Midbrain (tissue), 1 donor: ENCODE measurements at places on chromosomes 7 and 10.
A peak's percentile ranks its signal among the peaks of the same experiment; 100 is the strongest.

- DNase-seq: peak; percentile 19
Measured at GRCh38 chr7:51665045-51665780, 348.6 kb upstream of the COBL start.

- peak; percentile 63 for DNase-seq
Measured at GRCh38 chr10:109978481-109978880, 29.3 kb upstream of the ADD3 start.

DNA sequence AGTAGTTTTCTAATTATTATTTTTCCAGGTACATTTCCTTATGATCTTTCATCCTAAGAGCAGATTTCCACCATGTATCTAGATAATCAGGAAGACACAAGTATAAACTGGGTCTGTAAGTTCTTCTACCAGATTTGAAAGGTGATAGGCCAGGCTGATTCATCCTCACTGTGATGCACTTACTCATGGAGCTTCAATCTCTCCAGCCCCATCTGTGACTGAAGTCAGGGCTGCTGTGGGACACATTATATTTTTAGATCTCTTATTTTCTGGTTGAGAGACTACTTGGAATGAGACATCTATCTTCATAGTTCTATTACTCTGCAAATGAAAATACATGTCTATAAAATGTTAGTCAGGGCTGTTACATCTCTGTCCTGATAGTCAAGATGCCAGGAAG is 85.5 kb upstream of the SLC25A13 start:
- no peak for DNase-seq

- no peak for DNase-seq
Measured at GRCh38 chr10:65818990-65819389, 1106.8 kb upstream of the LRRTM3 start.

DNA sequence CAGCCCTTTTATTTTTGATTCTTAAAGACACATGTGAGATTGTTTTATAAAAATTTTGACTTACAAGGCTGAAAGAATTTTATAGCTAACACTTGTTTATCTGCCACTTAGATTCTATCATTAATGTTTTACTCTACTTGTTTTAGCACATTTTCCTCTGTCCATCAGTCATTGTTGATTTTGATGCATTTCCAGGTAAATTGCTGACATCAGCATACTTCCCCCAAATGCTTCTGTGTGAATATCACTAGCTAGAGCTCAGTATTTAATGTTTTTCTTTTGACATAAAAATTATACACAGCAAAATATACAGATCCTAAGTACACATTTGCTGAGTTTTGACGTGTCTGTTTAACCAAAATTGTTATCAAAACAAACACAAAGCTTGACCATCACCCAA is 43.0 kb downstream of the INPP5A start:
- no peak for DNase-seq

DNA sequence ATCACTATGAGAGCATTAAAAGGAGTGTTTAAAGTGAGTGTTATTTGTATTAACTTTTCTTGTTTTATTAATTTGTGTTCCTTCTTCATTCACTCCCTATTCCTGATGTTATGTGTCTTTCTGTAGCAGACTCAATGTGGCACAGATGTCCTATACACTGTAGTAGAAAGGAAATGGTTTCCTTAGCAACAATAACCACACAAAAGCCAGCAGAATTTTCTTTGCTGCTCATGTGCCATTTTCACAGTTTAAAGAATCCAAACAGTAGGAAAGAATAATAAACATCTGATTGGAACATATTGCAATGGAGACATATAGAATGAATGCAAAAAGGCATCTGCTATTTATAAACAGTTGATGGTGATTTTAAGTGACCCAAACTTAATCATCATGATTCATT is 763.6 kb downstream of the PHTF2 start:
- no peak for DNase-seq

- DNase-seq: no peak
Measured at GRCh38 chr10:130491693-130492050, 355.5 kb downstream of the GLRX3 start.

DNA sequence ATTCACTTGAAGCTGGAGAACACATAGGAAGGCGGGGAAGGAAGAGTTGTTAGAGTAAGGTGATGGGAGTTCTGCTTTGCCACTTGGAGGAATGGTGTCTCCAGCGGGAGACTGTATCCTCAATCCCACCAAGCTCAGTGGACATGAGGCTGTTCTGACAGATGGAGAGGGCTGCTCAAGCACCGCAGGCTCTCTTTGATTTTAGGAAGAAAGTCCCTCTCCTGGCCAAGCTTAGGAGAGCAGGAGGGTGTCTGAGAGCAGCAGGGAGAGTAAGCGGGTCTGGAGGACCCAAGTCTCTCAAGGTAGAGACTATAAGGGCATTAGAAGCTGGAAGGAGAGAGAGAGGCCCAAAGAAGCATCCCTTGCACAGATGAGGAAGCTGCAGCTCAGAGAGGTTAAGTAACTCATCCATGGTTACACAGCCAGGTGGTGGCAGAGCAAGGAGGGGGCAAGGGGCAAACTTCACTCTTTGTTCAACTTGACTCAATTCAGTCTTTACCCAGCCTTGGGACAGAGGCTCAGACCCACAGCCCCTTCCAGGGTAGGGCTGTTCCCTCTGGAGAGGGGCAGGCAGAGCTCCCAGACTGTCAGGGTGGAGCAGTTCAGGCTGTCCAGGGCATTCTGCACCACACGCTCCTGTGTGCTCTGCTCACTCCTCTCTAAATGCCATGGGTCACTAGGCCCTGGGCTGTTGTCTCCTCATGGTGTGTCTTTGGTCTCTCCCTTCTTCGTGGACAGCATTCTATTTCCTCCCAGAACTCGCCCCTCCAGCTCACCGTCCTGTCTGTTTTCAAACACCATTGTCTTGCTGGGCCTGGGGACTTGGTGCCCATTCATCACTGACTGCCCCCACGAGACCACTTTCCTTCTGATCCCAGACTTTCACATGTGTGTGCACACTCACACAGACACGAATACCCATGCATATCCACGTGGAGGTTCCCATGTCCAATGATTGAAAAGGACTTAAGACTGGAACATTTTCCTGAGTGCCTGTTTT is 8.9 kb downstream of the CHAT start:
- no peak for DNase-seq

GRCh38 chr7:7294911-7295310 is 112.6 kb downstream of the C1GALT1 start:
- DNase-seq: no peak

- DNase-seq: no peak
Measured at GRCh38 chr10:92844746-92845145, 3.6 kb upstream of the EXOC6 start.

GRCh38 chr7:15747301-15747700 is 60.8 kb upstream of the MEOX2 start:
- DNase-seq: no peak

- no peak for DNase-seq
Measured at GRCh38 chr10:112027731-112028280, 155.8 kb downstream of the GPAM start.

DNA sequence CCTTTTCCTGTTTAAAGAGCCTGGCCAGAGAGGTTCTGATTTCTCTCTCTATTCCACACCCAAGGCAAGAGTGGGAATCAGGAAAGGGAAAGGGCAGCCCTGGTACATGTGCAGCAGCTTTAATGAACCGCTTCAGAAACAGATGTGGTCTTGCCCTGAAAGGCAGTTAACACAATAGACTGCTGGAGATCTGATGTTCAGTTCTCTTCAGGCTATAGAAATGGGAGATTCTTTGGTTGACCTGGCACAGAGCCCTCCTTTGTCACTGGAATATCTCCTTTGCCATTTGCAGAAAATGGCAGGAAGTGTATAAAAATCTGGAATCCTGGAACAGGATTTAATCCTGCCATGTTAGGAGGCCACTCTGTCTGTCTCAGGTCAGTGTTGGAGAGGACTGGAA is 36.3 kb upstream of the EXOC6 start:
- no peak for DNase-seq

GRCh38 chr7:140591180-140591902 is 49.3 kb downstream of the DENND2A start:
- no peak for DNase-seq

- DNase-seq: no peak
Measured at GRCh38 chr7:70006261-70006920, 408.1 kb downstream of the AUTS2 start.

DNA sequence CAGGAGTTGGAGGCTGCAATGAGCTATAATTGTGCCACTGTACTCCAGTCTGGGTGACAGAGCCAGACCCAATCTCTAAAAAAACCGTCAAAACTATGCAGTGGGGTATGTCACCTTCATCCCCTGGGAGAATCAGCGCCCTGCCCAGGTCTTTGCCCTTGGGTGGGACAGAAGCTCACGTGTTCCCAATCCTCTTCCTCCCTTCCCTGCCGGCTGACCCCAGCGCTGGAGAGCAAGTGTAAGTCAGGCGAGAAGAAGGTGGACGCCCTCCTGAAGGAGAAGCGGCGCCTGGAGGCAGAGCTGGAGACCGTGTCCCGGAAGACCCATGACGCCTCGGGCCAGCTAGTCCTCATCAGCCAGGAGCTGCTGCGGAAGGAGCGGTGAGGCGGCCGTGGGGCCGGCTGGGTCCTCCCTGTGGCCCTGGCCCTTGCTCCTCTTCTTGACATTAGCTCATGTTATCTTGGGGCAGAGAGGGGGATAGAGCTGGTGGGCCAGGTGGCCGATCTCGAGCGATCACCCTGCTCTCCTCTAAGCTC is 64.8 kb upstream of the GTF2IRD1 start:
- DNase-seq: no peak

- DNase-seq: no peak
Measured at GRCh38 chr10:28738200-28738599, 60.9 kb downstream of the BAMBI start.

DNA sequence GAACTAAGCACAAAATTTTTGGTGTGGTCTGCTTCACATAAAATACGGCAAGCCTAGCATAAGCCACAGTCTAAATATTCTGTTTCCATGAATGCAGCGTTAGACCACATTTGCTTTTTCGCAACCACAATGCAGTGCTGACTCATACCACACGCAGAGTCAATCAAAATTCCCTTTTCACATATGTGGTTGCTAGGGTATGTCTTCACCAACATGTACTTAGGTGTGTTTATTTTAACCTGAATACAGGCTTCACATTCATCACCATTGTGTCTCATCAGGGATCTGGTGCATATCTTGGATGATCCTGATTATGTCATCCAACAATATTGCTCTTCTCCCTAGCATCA is 90.8 kb downstream of the CHN2 start:
- no peak for DNase-seq

- DNase-seq: no peak
Measured at GRCh38 chr7:41053820-41054219, 649.1 kb downstream of the INHBA start.

DNA sequence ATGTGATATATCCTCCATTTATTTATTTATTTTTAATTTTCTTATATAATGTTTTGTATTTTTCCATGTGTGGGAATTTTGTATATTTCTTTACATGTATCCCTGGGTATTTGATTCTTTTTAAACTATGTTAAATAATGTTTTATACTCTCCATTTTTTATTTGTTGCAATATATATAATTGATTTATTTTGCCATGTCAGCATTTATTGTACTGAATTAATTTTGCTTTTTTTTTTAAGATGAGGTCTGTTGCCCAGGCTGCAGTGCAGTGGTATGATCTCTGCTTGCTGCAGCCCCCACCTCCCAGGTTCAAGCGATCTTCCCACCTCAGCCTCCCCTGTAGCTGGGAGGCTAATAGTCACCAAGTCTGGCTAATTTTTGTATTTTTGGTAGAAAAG is 187.4 kb downstream of the CDC14C start:
- DNase-seq: no peak

DNA sequence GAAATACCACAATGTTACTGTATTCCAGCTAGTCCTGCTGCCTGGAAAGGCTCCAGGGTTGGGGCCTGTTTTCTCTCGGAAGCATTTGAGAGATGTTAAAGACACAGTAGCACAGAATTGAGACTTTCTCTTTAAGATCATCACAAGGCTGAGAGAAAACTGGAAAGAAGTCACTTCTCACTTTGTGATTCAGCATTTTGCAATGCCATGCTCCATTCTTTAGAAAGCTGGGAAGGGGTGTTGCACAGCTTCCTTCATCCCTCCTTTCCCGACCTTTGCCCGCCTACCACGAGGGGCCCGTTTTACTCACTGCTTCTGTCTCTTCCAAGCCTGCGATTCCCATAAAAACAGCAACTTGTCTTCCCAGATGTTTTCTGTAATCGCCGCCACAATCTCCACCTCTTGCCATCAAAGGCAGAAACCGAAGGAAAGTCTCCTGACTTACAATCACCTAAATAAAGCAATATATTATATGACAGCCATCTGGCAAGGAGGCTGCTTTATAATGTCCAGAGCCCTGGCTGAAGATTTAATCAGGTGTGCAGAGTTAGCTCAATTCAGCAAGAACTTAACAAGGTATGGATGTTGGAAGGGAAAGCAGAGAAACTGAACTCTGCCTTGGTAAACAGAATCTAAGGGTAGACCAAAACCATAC is 18.9 kb downstream of the NOD1 start:
- DNase-seq: no peak

DNA sequence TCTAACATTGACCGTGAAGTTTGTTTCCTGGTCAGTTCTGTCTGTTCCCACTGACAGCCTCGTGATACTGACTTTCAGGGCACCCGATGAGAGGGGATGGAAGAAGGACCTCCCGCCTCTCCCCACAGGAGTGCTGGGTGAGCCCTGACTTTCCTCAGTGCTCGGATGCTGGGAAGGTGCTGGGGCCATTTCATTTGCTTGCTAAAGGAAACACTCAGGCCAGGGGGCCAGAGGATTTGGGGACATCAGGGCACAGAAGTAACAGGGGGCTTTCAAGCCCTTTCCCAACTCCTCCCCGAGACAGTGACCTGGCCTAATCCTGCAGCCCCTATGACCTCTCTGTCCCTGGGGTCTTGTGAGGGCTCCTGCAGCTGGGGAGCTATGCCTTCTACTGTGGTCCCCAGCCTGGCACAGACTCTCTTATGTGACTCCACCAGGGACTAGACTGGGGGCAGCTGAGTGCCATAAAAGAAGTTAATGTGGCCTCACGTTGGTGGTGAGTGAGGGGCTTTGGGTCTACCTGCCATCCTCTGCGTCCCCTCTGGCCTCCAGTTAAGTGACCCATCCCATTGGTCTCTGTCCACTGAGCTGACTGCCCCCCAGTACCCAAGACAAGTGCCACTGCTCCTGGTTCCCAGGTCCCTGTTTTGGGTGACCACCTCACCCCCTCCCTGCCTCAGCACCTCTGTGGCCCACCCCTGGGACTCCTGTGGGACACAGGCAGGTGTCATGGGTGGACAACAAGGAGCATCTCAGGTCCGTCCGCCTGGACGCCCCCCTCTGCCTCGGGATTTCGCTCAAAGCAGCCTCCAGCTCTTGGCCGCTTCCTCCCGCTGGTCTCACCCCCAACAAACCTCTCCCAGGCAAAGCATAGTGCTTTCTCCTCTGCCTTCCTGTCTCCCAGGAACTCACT is 33.4 kb upstream of the HSPA12A start:
- no peak for DNase-seq

DNA sequence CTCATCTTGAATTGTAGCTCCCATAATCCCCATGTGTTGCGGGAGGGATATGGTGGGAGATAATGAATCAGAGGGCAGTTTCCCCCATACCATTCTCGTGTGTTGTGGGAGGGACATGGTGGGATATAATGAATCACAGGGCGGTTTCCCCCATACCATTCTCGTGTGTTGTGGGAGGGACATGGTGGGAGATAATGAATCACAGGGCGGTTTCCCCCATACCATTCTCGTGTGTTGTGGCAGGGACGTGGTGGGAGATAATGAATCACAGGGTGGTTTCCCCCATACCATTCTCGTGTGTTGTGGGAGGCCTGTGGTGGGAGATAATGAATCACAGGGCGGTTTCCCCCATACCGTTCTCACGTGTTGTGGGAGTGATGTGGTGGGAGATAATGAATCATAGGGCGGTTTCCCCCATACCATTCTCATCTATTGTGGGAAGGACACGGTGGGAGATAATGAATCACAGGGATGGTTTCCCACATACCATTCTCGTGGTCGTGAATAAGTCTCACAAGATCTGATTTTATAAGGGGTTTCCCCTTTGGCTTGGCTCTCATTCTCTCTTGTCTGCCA is 271.0 kb downstream of the MAD1L1 start:
- DNase-seq: no peak
